AG04449 (cell line): ENCODE measurements at places on chromosomes 7 and 10.
A peak's percentile ranks its signal among the peaks of the same experiment; 100 is the strongest.

GRCh38 chr10:35752469-35753461 lies 110.7 kb upstream of the FZD8 start:
- no peak for DNase-seq

- no peak for DNase-seq
Observed at GRCh38 chr10:84522612-84523462, 194.4 kb downstream of the CCSER2 start.

DNA sequence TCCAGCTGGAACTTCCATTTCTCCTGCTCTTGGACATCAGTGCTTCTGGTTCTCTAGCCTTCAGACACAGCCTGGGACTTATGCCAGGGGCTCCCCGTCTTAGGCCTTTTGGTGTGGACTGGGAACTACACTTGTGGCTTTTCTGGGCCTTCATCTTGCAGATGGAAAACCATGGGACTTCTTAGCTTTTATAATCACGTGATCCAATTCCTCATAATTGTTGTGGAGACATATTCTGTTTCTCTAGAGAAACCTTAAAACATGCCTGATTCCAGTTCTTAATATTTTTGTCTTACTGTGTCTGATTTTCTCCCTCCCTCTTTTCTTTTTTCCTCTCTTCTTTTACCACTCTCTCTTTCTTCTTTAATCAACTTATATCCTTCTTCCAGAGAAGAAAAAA lies 224.2 kb upstream of the FOXP2 start:
- no peak for DNase-seq

DNA sequence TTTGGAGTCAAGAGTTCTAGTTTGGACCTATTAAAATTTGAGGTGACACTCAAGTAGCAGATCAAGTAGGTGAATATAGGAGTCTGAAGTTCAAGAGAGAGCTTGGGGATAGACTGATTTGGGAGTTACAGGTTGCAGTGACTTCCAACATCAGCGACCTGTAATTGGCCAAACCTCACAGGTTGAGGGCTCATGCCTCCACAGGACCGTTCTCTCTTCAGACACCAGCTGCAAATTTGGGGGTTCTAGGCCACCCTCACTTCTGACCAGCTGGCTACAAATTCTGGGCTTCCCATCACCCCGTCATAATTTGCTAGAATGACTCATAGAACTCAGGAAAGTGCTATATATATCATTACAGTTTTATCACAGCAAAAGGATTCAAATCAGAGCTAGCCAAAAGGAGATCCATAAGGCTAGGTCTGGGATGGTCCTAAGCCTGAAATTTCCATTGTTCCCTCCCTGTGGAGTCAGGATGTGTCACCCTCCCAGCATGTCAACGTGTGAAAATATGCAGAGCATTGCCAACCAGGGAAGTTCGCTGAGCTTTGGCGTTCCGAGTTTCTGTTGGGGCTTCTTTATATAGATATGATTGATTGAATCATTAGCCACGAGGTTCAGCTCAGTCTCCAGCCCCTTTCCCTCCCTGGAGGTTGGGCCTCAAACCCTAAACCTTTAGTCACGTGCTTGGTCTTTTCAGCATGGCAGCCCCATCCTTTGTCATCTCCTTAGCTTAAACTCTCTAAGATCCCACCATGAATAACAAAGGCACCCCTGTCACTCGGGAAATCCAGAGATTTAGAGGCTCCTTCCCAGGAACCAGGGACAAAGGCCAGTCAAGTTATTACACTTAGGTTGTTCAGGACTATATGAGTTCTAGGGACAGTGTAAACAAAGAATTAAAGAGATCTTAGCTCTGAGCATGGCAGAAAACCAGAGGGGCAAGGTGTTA lies 20.7 kb upstream of the ZNF212 start:
- DNase-seq, result no peak

DNA sequence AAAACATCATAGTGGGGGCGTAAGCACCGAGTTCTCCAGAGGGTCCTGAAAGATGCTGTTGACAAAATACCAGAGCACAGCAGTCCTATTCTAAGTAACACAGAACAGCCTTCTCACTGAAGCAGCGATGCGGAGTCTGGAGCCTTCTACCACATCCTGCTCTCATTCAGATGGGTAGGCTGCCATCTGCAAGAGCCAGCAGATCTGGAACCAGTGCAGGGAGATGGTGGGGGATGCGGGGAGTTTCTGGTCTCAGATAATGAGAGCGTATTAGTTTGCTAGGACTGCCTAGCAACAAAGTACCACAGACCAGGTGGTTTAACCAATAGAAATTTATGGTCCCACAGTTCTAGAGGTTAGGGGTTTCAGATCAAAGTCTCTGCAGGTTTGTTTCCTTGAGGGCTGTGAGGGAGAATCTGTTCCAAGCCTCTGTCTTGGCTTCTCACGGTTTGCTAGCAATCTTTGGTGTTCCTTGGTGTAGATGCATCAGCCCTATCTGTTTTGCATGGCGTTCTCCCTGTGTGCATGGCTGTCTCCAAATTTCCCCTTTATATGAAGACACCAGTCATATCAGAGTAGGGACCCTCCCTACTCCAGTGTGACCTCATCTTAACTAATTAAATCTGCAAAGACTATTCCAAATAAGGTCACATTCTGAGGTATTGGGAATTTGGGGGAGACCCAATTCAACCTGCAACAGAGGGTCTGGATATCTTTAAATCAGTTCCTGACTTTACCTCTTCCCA lies 52.0 kb upstream of the STEAP1B start:
- DNase-seq, result no peak

- DNase-seq, result no peak
Observed at GRCh38 chr7:72219500-72219899, 192.6 kb downstream of the CALN1 start.

DNA sequence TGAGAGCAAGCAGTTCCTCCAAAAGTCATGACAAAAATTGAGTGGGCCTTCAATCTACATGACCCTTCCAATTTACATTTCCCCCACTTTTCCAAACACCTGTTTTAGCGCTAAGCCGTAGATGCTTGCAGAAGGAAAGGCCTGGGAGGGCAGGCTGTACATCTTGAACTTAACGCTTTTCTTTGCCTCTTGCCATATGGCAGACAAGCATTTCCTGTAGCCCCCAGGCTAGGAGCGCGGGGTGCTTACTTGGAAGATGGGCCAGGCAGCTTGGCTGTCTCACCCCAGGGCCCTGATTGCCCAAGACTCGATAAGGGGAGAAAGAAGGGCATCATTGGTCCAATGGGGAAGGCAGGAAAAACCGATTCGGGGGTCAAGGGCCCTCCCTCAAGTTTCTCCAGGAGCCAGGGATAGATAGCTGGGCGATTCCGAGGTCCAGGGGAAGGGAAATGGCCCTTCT lies 1.8 kb downstream of the HOXA10 start:
- DNase-seq, result no peak

GRCh38 chr7:2920956-2921652 lies 77.0 kb upstream of the GNA12 start:
- DNase-seq, result no peak

DNA sequence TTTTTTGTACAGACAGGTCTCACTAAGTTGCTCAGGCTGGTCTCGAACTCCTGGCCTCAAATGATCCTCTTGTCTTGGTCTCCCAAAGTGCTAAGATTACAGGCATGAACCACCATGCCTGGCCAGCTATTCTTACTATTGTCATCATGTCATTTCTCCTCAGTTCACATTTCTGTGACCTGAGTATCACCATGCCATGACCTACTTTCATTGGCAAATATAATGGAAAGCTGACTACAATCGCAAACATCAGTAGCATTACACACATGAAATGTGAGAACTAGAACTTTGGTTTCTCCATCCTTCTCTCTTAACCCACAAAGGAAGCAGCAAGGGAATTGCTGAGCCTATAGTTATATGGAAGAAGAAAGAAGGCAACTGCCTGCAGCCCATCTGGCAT lies 26.0 kb upstream of the WIPF3 start:
- no peak for DNase-seq

DNA sequence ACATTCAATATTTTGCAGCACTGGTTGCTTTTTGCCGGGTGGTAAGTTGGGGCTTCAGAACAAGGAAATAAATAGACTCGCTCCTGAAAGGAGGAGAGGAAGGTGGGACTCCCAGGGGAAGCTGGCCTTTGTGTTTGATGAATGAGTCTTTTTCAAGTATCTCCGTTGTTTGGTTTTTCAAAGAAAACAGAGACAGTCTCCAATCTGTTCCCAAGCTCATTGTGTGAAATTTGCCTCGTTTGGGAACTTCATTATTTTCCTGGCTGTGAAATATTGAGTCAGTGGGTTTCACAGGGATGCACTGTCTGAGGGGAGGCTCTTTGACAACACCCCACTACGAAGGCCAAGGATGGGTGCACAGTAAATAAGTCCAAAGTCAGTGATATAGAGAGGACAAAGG lies 38.7 kb upstream of the KIAA1217 start:
- no peak for DNase-seq

DNA sequence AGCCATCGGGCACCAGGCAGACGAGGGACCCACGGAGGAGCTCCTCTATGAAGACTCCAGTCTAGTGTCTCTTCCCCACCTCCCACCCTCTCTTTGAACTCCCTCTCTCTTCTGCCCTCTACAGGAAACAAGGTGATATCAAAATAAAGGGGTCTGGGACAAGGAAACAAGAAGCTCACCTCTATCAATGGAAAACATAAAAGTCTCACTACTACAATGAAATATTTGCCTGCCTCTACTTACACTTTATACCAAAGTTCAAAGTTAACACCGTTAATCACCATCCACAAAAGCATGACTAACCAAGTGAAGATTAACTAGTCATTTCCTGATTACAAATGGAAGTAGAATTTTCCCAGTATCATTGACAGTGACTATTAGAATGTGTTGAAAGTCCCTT lies 82.2 kb downstream of the PARD3 start:
- DNase-seq, result no peak

- no peak for DNase-seq
Observed at GRCh38 chr10:99470327-99470726, 39.9 kb upstream of the GOT1 start.

GRCh38 chr7:155549226-155549625 lies 2.9 kb upstream of the CNPY1 start:
- no peak for DNase-seq

DNA sequence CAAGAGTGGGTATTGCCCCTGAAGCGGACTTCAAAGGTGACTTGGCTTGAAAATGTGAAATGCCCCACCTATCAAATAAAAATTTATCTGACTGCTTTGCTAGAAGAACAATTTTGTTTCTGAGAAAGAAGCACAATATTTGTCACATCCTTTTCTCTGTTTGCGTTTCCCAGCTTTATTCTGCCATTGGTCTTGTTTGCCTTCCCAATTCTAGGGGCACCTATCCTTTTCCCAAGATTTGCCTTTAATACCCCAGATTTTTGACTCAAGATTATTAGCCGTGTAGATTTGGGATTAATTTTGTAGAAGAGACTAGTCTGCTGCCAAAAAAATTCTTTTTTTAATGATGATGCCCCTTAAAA lies 110.2 kb upstream of the LRGUK start:
- DNase-seq, result no peak

DNA sequence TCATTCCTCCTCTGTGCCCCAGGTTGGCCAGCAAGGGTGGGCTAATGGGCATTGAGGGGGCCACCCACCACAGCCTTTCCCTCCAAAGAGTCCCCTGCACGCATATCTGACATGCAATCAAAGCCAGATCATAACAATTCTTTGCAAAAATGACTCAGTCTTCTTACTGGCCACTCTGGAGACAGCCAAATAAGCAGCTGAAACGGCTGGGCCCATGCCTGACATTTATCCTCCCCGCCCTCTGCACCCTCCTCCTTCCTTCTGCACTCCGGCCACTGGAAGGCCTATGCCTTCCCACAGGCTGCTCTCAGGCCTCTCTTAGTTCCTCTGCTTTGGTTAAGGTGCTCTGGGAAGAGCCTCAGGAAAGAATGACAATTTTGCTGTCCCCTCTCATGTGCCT lies 29.2 kb upstream of the NPFFR1 start:
- DNase-seq, result no peak

- no peak for DNase-seq
Observed at GRCh38 chr7:78777829-78778228, 675.6 kb downstream of the MAGI2 start.

DNA sequence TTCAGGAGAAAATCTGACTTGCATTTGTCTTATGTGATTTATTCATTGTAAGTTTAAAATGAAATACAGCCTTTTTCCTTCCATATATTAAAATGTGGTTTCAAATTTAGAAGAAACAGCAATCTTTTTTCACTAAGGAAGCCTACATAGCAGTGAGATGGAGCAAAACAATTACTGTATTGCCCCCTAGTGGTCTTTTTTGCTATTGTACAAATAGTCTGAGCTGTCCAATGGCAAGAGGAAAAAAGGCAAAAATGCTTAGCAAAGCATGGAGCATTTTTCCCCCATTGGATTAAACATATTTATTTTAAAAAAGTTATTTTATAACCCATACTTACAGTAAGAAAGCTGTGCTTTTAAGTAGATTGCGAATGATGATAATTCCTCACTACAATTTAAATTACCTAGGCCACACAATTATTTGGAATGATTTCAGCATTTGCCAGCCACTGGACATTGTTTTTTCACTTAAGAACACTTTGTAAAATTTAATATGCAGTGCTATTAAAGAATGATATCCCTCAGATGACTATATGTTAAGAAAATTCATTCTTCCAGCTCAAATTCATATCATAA lies 119.5 kb downstream of the CPED1 start:
- DNase-seq, result peak; percentile 19

GRCh38 chr10:75288140-75288711 lies 52.5 kb upstream of the COMTD1 start:
- no peak for DNase-seq

DNA sequence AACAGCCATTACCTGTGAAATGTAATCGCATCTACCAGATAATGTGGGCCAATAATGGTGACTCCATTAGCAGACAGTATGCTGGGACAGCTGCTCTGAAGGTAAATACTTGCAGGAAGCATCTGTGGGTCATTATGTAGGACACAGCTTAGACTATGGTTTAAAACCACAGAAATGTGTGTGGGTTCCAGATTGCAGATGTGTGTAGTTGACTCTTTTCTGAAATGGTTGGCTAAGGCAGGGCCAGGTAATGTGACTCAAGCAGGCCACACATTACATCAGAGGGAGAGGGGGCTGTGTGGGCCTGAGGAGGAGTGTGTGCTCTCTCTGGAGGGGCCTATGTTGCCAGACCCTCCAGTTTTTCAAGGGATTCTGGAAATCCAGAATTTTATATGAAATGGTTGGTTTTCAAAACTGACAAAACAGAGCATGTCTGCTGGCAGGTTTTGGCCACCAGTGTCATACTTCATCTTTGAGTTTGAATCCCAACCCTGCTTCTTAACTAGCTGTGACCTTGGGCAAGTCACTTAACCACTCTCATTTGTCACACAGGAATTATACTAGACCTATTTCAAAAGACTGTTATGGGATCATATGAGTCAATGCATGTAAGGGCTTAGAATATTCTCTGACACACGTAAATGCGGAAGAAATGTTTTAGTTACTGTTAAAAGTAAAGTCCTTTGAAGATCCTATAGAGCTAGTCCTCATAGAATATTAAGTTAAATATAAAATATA lies 64.5 kb downstream of the MCMBP start:
- DNase-seq, result peak; percentile 63

- no peak for DNase-seq
Observed at GRCh38 chr10:71621231-71622153, 98.1 kb downstream of the C10orf105 start.

- no peak for DNase-seq
Observed at GRCh38 chr10:46292573-46293023, 5.8 kb downstream of the ANTXRL start.
